WTC11 (cell line): ENCODE measurements at places on chromosomes 1 and 21.

GRCh38 chr1:40036574-40036973 is 4.0 kb upstream of the CAP1 start:
- DNase-seq: no peak

DNA sequence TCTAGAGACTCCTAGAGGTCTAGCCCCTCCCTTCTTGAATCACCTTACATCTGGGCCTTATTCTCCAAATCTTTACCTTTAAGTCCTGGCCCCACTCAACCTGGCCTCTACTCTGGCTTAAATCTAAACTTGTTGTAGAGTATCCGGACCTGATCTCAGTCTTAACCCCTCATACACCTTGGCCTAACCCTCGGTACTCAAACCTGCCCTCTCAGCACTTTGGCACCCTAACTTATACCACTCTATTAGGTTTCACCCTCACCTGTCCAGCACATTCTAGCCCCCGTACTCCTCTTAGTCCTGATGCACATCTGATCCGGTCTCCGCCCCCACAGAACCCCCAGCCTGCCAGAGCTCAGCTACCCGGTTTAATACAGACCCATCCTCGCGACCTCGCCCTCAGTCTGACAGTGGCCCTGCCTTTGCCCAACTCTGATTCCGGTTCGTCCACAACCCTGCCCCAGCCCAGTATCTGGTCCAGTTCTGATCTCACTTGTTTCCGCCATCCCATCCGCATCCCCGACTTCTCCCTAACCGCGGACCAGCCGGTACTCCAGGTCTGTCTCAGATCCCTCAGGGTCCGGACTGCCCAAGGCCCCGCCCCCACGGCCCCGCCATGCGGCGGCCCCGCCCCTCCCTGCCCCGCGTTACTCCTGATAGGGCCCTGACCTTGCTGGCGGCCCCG is 1.5 kb downstream of the TRIM62 start:
- peak; percentile 92 for DNase-seq

DNA sequence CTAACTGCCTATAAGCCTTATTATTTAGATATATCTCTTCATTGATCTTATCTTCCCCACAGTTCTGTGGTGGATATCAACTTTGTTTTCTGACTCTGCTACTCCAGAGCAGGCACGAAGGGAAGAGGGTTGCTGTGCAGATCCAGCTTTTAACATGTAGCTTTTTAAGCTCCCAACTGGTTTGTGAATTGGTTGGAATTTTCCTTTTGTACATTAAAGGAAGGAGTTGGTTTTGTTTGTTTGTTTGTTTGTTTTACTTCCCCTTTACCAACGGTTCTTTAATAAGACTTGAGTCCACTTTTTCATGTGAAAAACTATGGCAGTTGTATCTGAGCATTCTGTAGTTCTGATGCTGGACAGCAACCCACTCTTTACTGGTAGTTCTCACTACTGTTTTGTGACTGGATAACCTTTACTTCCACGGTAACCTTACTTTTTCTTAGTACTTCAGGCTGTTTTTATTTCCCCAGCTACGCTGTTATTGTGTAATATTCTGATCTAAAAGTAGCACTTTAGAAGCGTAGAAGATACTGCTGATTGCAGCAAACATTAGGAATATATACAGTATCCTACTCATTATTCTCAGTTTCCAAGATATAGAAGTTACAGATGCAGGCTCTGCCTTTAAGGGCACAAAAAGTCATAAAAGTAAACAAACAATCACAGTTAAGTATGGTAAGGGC is 1.6 kb downstream of the GNPAT start:
- no peak for DNase-seq

DNA sequence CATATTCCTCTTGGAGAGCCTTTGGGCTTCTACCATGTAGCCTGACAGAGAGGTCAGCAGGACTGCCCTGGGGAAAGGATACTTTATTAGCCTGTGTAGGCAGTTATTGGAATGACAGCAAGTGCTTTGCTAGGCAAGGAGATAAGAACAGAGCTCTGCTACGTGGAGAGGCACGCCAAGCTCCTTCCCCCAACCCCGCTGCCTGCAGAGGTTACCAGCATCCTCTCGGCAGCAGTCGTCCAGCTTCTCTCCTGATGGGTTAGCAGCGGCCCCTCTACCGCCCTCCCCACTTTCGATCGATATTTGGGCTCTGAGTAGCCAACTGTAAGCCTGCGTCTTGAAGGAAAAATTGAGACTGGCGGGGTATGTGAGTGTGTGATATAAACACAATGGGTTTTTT is 122.3 kb downstream of the DHRS3 start:
- DNase-seq: no peak

DNA sequence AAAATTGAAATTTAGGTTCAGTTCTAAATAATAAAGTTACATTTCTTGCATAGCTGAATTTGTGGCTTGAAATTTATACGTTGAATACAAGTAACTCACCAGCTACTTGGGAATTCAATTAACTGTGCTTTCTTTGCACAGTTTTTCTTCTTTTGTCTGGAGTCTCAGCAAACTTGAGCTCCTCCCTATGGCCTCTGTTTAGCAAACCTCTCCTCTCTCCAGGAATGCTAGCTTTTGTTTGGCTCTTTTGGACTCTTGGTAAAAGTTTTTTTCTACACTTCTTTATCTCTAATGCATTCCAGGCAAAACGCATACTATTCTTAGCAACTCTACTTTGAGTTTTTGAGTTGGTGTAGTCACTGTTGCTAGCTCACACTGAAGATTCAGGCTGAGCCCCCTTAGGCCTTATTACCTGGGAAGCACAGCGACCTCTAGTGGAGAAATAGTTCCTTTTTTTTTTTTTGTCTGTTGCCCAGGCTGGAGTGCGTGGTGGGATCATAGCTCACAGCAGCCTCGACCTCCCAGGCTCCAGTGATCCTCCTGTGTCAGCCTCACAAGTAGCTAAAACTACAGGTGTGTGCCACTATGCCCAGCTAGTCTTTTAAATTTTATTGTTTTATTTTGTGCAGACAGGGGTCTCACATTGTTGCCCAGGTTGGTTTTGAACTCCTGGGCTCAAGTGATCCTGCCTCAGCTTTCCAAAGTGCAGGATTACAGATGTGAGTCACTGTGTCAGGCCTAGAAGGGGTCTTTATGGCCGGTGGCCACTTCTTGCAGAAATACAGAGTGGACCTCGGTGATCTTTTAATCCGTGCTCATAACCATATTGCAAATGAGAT is 61.7 kb downstream of the CASQ2 start:
- no peak for DNase-seq

- peak; percentile 59 for DNase-seq
Measured at GRCh38 chr1:159171254-159171687, at the start of gene CADM3. Gene CADM3 (plus strand): TSS chr1:159171615. CDS start chr1:159171766, 151 bp downstream.

DNA sequence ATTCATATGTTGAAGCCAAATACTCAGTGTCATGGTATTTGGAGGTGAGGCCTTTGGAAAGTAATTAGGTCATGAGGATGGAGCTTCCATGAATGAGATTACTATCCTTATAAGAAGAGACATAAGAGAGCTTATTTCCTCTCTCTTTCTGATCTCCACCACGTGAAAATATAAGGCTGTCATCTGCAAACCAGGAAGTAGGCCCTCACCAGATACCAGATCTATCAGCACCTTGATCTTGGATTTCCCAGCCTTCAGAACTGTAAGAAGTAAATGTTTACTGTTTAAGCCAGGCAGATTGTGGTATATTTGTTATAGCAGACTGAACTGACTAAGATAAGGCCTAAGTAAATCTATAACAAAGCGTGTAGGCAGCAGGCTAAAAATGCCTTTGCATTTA is 25.3 kb downstream of the RBM11 start:
- no peak for DNase-seq

DNA sequence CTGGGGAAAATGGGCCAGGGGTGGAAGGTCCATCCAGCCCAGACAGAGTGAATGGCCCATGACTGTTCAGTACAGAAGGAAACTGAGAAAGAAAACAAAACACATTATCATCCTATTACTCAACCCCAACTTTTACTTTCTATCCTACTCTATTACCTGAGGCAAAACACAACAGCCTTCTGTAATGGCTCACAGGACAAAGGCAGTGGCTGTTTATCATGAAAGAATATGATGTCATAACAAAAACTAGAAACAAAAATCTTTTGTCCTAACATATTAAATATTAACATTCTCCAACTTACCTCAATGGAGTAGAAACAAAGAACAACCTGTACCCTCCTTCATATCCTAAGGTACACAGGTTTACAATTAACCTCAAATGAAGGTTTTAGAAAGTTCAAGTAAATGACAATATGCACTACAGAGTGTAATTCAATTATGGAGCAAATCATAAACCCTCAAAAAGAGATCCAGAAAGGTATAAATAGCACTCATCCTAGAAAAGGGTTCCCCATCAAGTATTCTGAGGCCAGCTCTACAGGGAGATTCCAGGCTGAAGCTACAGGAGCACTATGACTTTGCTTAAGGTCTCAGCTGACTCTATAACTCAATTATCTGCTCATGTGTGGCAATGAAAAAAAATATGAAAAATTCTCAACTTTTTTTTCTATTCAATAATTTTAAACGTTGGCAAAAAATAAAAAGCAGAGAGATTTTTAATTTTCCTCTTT is 15.1 kb downstream of the ELK4 start:
- no peak for DNase-seq

- no peak for DNase-seq
Measured at GRCh38 chr1:221643404-221644144, 98.3 kb downstream of the DUSP10 start.

GRCh38 chr21:17514124-17514845 is 1.4 kb downstream of the CXADR start:
- no peak for DNase-seq

- DNase-seq: no peak
Measured at GRCh38 chr1:100448366-100448765, 89.6 kb upstream of the GPR88 start.

DNA sequence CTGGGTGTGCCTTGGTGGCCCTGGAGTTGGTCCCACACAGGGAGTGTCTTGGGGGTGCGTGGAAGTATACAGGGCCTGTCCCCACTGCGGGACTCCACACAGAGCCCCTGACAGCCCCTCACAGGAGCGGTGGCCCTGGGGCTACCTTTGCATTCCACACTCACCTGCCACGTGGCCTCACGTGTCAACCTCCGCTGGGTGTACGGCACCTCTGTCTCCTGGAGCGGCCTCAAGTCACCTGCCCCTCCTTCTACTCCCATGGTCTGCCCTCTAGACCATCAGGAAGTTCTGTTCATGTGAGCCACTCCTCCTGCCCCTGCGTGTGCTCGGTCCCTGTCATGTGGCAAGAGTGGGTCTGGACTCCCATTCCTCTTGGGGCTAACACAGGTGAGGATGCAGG is 58.6 kb downstream of the FAAP20 start:
- no peak for DNase-seq

GRCh38 chr21:46000731-46001641 is 19.4 kb downstream of the COL6A1 start:
- peak; percentile 25 for DNase-seq

- DNase-seq: no peak
Measured at GRCh38 chr1:156602557-156602993, 1.3 kb upstream of the GPATCH4 start.

DNA sequence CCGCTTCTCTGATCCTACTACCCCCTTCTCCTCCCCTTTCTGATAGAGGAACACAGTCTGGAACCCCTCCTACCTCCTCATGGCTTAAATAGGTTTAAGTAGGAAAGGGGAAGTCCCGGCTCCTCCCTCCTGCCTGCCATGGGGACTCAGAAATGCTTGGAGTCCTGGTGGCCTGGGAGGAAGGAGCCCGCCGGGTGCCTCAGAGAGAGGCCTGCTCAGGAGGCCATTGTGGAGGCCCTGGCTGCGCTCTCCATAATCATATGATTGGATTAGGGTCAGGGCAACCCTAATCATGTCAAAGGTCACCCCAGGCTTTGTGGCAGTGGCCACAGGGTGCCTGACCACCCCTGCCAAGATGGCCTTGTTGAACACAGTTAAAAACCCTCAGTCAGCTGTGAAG is 29.0 kb downstream of the WNT3A start:
- no peak for DNase-seq

DNA sequence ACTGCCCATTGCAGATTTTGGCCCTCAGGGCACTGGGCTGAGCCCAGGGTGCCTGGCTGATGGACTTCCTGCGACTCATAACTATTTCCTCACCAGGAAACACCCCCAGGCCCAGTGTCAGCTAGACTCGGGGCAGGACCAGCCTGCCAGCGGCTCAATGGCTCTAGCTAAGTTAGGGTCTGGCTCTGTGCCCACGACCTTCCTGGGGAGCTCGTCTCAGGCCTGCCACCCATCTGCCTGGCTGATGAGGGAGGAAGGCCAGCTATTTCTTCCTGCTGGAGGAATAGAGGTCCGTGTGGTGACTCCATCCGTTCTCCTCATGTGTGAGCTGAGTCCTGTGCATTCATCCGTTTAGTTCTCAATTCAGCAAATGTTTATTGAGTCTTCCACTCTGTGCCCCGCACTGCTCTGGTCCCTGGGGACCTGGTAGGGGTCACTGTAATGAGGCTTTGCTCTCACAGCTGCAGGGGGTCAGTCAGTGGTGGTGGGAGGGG is 44.5 kb downstream of the KIRREL1 start:
- DNase-seq: no peak

DNA sequence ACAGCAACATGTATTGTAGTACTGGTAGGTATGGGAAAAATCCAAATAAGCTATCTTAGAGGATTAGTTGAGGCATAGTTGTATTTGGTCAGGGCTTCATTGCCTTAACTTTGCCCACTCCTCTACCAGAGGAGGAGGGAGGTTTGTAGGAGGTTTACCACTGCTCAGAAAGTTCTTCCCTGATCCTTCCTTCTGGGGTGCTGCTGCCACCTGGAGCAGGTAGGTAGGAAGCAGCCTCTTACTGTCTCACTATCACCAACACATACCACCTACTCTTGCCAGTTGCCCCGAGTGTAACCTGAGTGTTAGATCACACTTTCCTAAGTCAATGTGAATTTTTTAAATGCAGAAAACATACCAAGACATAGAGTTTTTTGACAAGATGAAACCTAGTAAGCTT is 24.1 kb upstream of the ZSWIM5 start:
- no peak for DNase-seq

DNA sequence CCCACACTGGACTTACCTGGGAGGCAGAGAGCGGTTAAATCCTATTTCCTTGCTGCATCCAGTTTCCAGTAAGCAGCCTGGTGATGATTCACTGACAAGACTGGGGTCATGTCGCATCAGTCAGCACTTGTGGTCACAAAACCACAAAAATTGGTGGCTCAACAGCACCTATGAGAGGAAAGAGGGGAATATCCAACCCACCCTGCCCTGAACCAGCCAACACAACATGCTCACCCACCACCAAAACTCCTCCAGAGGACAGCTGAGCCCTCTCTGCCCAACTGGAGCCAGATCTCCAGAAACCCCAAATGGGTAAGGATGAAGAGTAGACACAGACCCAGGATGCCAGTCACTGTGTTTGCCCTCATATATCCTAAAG is 64.0 kb downstream of the CD46 start:
- no peak for DNase-seq

GRCh38 chr1:109578947-109579443 is 30.6 kb downstream of the GNAI3 start:
- no peak for DNase-seq

DNA sequence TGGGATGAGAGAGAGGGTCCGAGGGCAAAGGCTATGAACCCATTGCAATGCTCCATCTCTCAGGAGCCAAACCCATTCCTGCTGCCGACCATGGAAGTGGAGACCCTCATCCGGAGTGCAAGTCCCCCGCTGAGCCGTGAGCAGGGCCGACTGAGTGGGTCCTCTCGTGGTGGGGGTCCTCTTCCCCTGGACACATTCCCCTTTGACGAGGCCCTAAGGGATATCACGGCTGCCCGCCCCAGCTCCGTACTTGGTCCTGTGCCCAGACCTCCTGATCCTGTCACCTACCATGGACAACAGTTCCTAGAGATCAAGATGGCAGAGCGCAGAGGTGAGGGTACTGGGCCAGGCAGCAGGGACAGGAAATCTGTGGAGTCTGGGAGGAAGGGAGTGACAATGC is 11.0 kb downstream of the HYI start:
- DNase-seq: no peak

- no peak for DNase-seq
Measured at GRCh38 chr21:38489271-38489652, 9.0 kb downstream of the ERG start.

- no peak for DNase-seq
Measured at GRCh38 chr1:9151328-9151860, 22.5 kb upstream of the GPR157 start.
